ENCODE measurements at places on chromosomes 16 and 17. TPM values are rescaled to one million over a fixed set of nuclear protein-coding genes. Genes with fewer than 3 reads are reported as not detected.

GRCh38 chr16:64865069-64865696, 256.7 kb downstream of the CDH11 start:
- DNase-seq, result no peak

GRCh38 chr17:3043737-3044365, 19.6 kb downstream of the OR1D5 start:
- DNase-seq, result no peak

DNA sequence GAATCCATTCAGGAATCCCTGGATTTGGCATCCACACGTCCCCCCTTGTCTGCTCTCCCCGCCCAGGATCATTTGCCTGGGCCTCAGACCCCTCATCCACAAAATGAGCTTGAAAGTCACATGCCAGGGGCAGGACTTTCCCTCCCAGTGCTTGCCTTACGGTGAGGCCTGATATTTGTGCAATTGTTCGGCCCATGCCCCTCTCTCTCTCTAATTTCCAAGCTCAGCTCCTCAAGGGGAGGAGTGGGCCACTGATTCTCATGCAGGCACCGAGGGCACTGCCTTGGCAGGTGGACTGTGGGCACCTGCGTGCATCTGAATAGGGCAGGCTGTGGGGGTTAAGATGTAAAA, 267.2 kb upstream of the FOXF1 start:
- DNase-seq, result no peak

DNA sequence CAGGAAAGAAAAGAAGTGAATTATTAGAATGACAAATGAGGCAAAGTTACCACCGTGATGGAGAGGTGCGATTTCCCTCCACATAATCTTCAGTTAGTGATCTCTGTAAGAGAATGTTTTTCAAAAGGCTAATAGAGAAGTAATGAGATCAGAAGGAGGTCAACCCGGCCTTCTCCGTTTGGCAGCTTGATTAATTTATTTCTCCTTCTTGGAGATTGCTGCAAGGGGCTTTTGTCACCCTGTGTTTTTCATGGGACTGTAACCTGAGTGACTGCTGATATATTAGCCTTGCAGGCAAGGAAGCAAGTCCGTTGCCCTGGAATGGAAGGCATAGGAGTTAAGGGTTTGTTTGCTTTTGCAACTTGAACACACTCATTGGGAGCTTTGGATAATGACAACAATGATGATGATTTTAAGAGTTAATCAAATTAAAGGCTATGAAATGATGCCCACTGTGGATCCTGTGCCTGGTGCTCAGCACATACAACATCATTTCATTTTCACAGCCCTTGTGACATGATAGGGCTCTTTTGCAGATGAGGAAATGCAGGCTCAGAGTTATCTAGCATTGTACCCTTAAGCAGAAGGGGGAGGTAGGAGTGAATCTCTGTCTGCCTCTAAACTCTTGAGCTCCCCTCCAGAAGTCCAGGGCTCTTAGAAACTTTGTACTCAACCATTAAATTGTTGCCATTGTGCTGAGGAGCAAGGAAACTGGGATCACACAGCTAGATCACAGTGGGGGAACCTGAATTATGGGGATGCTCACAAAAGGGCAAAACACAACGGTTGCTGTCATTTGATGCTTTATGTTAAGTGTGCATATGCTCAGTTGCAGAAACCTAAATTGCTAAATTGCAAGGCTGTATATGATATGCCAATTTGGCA, 226.3 kb downstream of the WWOX start:
- DNase-seq, result no peak

- DNase-seq, result no peak
Observed at GRCh38 chr16:2475413-2476344, 752 bp downstream of the TBC1D24 start.

DNA sequence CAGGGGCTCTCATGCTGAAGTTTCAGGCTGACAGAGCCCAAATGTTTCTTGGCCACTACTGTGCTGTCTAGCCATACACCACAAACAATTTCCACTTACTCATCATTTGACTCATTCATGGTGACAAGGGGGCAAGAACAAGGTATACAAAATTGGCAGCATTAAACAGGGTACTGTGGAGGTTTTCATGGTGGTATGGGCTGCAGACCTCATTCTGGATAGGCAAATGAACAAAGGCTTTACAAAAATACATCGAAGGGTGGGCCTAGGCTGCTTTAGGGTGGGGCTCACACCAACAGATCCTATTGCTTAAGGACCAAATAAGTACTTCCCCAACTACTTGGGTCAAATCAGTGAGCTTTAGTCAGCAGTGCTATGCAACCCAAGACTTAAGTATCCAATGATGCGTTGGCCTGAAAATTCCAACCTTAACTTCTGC, 53.0 kb downstream of the N4BP1 start:
- peak; percentile 43 for DNase-seq

DNA sequence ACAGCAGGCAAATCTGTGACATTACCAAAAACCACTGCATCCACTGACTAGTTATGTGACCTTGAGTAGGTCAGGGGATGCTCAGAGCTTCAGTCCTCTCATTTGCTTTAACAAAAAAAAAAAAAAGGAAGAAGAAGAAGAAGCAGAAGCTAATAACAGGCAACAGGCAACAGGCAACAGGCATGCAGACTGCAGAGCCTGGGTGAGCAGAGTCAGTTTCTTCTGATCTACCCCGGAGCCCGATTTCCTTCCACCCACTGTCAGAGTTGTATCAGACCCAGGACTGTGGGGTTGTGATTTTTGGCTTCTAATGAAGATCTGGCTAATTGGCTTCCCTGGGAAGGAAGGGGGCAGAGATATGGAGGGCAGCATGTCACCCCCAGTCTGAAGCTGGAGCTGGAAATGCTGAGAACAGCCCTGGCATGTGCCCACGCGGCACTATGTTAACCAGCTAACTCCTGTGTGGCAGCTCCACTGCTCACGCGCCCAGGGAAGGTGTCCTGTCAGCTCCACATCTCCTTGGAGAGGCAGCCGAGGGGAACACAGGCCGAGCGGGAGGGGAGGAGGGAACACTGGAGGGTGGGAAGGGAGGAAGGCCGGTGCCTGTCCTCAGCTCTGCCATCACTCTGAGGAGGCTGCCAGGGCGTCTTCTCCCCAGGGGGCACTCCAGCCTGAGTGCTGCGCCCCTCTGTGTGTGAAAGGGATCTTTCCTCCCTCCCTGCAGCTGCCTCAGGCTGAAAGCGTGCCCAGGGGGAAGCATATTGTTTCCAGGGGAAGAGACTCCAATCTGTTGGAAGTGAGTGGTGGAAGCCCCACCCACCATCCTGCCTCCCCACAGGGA, 17.6 kb downstream of the SRCIN1 start:
- DNase-seq, result no peak

- DNase-seq, result no peak
Observed at GRCh38 chr17:64992325-64992802, 64.2 kb downstream of the GNA13 start.

DNA sequence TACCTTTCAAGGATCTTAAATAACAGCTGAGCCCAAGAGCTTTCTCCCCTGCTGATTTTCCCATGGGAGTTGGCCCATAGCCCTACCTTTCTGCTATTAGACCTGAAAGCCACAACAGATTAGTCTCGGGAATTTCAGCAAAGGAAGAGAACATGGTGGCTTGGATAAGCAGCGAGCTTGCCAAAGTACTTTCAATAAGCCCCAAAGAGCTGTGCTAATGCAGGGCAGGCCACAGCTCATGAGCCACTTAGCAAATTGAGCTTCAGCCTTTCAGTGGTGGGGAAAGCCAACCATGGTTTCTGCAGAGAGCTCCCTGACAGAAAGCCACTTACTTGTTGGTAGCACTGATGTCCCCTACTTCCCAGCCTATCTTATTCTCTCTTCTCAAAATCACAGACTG, 217.8 kb upstream of the IRX5 start:
- DNase-seq, result no peak

DNA sequence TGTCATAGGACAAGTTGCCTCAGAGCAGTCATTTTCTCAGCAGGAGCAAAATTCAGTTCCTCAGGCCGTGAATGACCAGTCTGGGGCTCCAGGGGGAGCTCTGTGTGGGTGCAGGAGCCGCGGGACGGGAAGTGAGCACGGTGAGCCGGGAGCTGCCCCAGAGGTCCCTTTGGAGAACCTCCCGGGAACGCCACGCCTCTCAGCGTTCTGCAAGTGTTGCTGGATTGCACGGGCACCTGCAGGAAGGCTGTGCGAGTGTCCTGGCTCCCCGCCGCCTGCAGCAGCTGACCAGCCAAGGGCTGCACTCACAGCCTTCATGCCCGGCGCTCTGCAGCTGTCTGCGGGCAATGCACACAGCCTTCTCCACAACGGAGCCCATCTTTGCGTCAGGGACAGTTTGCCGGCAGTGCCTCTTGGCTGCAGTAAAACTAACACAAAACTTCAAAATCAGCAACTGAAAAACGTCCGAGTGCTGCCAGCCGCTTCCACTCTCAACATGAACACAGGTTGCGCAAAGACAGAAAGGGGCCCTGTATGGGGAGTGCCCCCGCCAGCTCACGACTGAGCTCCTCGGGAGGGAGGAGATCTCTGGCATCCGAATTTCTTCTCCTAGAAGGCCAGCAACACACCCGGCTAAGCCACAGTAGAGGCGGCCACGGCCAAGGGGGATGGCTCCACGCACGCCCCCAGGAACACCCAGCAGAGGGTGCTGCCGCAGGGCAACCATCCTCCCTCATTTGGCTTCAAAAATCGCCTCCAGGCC, 16.0 kb downstream of the NDUFAF8 start:
- peak; percentile 76 for DNase-seq

- no peak for DNase-seq
Observed at GRCh38 chr17:44907729-44908470, 7.4 kb downstream of the GFAP start.

DNA sequence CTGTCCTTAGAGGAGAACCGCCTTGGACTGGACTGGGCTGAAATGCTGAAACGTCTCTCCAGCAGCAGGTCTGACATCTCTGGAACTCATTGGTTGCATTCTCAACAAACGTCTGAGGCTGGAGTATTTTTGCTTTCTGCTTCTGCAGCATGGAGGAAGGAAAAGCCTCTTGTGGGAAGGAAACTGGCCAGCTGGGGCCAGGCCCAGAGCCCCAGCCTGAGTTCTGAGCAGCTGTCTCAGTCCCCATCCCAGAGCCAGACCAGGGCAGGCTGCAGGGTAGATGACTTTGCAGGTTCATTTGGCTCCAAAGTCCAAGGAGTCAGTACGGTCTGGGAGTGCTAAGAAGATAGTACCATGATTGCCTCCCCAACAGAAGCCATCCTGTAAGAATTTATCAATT, 18.3 kb downstream of the TEKT3 start:
- no peak for DNase-seq

GRCh38 chr17:72387487-72387886, 266.7 kb downstream of the SOX9 start:
- no peak for DNase-seq

DNA sequence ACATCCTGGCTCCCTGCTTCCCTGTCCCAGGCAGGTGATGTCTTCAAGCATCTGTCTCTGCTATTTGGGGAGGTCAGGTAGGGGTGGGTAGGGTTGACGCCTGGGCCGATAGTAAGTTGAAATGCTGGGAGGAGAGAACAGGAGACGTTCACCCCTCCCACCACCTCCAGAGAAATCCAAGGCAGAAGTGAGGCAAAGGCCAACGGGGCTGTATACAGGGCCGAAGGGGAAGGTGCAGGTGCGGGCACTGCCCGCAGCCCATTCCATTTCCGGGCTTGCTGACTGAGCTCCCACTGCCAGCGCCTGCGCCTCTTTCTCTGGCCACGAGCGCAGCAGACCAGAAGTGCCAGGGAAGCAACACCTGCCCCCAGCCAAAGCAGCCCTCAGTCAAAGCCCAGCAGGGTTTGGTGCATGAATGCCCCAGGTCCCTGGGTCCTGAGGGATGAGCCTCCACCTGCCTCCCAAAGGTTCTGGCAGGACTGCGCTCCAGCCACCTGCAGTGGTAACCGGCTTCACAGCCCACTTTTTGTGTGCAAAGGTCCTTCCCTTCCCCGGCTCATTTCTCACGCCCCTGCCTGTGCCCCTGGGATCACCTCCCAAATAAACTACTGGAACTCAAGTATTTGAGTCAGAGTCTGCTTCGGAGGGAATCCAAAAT, 127.6 kb upstream of the TNRC6C start:
- DNase-seq, result no peak

GRCh38 chr17:48552466-48553189, 7.7 kb upstream of the HOXB2 start:
- DNase-seq, result no peak

- DNase-seq, result no peak
Observed at GRCh38 chr17:80731323-80731722, 186.7 kb downstream of the RPTOR start.

GRCh38 chr17:56608944-56609343, 15.4 kb downstream of the NOG start:
- DNase-seq, result no peak

DNA sequence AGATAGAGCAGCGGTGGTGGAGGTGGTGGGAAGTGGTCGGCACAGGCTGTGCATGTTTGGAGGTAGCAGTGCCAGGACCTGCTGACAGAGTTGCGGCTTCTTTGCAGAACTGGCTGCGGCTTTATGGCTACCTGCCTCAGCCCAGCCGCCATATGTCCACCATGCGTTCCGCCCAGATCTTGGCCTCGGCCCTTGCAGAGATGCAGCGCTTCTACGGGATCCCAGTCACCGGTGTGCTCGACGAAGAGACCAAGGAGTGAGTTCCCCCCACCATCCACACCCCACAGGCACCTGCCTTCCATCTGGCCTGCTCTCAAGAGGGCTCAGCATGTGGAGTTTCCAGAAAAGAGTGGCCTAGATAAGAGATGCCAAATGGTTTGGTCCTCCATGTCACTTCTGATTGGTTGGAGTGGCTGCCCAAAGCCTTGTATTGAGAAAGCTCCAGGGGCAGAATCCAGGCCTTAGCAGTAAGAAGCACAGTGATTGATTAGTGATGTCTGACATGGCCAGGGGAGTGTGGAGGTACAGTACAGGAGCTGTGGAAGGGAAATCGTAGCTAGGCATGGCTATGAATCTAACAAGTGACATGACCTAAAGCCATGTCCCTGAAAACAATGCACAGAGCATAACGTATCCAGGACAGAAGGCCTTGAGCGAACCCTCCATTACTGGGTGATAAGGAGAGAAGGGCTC, 12.0 kb downstream of the MMP15 start:
- no peak for DNase-seq

The HSPB9 gene
- not detected for total RNA-seq

The SOX9 gene
- total RNA-seq, result not detected

The TERB1 gene
- total RNA-seq, result not detected

The KRT33A gene
- total RNA-seq, result not detected

The NUPR1 gene
- total RNA-seq, result 0.44 TPM

The ZPBP2 gene
- total RNA-seq, result not detected

The HOXB4 gene
- 1.2 TPM for total RNA-seq
